ENCODE measurements at places on chromosomes 16 and 17.

GRCh38 chr17:47896672-47897490 is 845 bp downstream of the SP2 start:
- no peak for DNase-seq

DNA sequence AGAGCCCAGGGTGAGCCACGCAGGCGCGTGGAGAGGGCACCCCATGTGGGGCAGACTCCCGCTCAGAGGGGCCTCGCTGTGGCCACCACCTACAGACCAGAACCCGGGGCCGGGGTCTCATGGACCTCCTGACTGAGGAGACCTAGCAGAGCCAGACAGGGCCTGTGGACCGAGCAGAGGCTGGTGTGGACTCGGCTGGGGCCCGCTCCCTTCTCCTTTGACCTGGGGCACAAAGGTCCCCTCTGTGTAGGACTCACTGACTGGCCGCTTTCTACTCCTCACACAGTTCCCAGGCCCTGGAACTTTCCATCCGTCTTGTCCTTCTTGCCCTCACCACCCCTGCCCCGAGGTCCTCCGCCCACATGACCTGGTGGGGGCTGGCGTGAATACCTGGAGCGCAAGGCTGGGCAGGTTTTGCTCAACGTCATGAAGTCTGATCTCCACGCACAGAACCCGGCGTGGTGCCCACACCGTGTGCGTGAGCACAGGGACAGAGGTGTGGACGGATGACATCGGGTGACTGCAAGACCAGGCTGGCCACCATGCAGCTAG is 44.7 kb upstream of the ACSF3 start:
- no peak for DNase-seq

DNA sequence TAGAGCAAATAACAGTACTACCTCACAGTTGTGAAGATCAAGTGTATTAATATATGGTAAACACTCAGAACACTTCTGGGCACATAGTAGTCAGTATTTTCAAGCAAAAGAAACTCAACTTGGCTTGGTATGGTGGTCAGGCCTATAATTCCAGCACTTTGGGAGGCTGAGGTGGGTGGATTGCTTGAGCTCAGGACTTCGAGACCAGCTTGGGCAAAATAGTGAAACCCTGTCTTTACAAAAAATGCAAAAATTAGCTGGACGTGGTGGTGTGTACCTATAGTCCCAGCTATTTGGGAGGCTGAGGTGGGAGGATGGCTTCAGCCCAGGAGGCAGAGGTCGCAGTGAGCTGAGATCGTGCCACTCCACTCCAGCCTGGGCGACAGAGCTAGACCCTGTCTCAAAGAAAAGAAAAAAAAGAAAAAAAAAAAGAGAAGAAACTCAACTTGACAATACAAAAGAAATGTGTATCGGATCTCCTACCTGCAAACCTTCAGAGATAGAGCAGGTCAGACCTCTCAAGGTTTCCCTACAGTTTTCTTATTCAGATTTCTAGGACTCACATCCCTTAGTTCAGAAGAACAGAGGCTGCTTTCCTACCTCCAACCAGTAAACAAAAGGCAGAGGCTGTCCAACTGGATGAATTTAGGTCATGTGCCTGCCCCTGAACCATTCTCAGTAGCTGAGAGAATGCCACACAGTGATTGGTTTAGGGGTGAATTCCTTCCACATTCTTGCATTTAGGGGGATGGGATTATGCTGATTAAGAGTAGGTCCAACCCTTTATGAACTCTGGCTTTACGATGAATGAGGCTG is 1.7 kb upstream of the KPNA2 start:
- no peak for DNase-seq

- no peak for DNase-seq
Measured at GRCh38 chr16:61818850-61819249, 217.4 kb downstream of the CDH8 start.

GRCh38 chr16:82598771-82599170 is 28.0 kb upstream of the CDH13 start:
- DNase-seq = no peak

GRCh38 chr16:53949715-53950410 is 245.9 kb downstream of the FTO start:
- no peak for DNase-seq
